NB4 (cell line): ENCODE measurements at places on chromosomes 5 and 9.
A peak's percentile ranks its signal among the peaks of the same experiment; 100 is the strongest.

- peak; percentile 62 for DNase-seq
These were observed 6.4 kb downstream of the TOR1B start for GRCh38 chr9:129809346-129809745.

GRCh38 chr9:130484362-130485072 lies 39.8 kb downstream of the ASS1 start:
- DNase-seq = no peak

DNA sequence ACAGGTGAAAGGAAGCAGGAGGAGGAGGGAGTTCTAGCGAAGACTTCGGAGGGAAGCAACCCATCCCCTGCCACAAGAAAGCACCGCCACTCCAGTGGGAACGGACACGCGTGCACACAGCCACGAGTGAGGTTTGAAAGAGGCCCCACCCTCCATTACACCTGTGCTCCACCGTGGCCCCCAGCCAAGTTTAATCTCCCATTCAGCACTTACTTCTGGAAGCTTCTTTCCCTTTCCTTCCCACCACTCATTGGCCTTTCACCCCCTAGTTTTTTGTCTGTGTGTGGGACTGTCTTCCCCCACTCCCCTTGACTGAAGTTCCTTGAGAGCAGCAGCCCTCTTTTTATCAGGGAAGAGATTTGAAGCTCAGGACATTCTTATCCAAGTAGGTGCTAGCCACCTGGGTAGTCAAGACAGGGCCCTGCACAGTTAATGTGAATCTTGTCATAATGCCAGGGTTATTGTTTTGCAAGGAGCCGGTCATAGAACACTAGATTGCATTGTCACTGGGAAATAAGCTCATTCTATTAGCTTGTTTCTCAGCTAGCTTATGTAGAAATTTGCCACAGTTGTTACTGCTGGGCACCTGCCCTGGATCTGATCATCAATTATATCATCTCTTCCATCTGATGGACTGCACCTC lies 256.0 kb downstream of the DOCK8 start:
- DNase-seq = peak; percentile 40

GRCh38 chr9:68416936-68417564 lies 60.6 kb downstream of the PGM5 start:
- peak; percentile 38 for DNase-seq

- peak; percentile 10 for DNase-seq
These were observed 142.0 kb downstream of the ZCCHC7 start for GRCh38 chr9:37262410-37262809.

DNA sequence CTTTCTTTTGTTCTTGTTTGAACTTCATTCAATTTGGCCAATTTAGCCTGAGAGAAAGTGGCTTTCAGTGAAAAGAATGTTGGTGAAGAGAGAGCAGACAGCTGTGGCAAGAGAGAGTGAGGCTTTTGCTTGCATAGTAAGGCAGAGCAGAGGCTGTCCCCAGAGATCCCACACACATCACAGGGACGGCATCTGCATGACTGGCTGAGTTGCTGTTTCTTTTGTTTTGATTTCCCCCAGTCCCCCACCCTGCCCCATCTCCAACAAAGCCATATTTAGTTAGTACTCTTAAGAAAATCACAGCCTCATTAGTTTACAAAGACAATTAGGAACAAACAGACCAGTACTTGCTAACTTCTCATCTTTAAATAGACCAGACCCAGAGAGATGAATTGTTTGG lies 363.9 kb upstream of the SEMA6A start:
- DNase-seq = no peak

DNA sequence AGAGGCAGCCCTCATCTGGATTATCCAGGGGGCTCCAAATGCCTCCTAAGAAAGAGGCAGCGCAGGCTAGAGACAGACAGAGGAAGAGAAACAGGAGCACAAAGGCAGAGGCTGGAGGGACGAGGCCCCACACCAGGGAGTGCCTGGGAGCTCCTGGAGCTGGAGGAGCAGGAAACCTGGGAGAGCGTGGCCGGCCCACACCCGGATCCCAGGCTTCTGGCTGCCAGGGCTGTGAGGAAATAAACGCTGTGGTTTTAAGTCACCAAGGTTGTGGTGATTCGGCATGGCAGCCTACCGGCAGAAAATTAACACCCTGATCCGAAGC lies 165.5 kb downstream of the OLFM1 start:
- no peak for DNase-seq

DNA sequence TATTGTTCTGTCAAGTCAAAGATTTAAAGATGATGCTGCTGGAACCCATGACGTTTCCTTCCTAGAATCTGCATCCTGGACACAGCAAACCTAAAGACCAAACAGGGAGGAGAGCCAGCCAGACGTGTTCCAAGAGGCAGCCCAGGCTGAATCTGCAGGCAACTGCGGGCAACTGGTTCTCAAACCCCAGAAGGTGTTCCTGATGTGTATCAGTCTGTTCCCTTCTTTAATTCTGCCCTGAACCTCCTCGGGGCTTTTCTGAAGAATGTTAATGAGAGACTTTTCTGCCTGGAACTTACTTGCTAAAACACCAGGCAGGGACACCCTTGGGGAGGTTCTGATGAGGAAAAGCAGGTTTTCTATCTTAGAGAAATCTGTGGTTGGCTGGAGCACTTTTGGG lies 132.8 kb upstream of the RETREG1 start:
- DNase-seq = no peak

GRCh38 chr5:166581826-166582225 lies 1709.6 kb upstream of the WWC1 start:
- DNase-seq = no peak

GRCh38 chr5:55149308-55149795 lies 10.6 kb upstream of the GPX8 start:
- no peak for DNase-seq

DNA sequence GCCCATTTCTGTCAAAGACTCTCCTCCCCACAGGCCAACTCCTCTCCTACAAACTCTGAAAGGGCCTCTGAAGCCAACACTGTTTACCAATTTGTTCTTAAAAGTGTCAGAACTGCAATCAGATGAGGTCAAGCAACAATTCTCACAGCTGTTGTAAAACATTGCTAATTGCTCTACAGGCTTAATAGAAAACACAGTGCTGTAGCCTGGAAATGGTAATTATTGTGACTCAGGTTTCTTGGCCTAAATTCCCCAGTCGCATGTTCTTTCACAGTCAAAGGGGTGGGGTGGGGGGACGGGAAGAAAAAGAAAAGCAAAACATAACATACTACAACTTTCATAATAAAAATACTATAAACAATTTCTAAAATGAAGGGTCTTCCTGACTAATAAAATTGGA lies 343.2 kb downstream of the DMAC1 start:
- DNase-seq = no peak

DNA sequence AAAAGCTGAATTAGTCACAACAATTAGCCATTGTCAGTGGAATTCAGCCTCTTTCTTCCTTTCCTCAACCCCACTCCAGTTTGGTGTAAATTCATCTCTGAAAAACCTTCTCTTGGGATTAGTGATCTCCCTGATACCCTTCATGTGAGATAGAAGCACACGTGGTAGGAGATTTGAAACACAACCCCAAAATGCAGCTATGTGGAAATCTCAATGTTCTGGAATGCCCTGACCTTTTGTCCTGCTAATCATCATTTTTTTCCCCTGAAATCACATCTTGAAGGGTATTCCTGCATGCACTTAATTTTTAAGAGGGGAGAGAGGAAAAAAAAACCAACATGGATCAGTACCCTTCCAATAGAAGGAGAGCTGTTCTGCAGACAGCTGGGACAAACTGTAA lies 612.6 kb downstream of the EBF1 start:
- no peak for DNase-seq

GRCh38 chr5:53194086-53194485 lies 84.5 kb upstream of the MOCS2 start:
- DNase-seq = no peak

- peak; percentile 94 for DNase-seq
These were observed 44.5 kb upstream of the ANGPTL2 start for GRCh38 chr9:127166651-127167524.
